ENCODE measurements at places on chromosomes 2 and 18. TPM values are rescaled to one million over a fixed set of nuclear protein-coding genes. Genes with fewer than 3 reads are reported as not detected.

RALBP1 gene
- total RNA-seq = 52.6 TPM

ST6GAL2 gene
- total RNA-seq = 12.9 TPM

SRD5A2 gene
- not detected for total RNA-seq

POTEJ gene
- total RNA-seq = not detected

SLC9A4 gene
- total RNA-seq = not detected

NOSTRIN gene
- not detected for total RNA-seq

Data from smooth muscle cell of the umbilical artery (primary cell).